ENCODE measurements at places on chromosomes 2 and 18.

DNA sequence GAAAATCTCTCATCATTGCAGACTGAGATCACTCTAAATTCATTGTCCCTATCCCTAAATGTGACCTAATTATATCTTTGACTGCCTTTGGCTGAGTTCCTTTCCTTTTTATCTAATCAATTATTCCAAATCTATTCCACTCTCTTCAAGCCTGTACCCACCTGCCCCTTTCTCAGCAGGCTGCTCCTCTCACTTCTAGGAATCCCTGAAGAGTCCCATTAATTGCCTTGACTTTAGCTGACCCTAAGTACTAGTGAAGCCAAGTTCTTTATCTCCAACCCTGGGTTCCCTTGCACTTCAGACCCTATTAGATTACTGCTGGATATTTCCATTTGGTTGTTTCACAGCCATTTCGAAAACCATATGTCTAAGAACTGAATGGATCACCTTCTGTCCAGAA lies 102.8 kb downstream of the GREB1L start:
- no peak for DNase-seq

GRCh38 chr2:219912491-219912921 lies 285.1 kb downstream of the SLC4A3 start:
- DNase-seq = no peak

GRCh38 chr2:27697660-27698059 lies 34.0 kb downstream of the SLC4A1AP start:
- no peak for DNase-seq

DNA sequence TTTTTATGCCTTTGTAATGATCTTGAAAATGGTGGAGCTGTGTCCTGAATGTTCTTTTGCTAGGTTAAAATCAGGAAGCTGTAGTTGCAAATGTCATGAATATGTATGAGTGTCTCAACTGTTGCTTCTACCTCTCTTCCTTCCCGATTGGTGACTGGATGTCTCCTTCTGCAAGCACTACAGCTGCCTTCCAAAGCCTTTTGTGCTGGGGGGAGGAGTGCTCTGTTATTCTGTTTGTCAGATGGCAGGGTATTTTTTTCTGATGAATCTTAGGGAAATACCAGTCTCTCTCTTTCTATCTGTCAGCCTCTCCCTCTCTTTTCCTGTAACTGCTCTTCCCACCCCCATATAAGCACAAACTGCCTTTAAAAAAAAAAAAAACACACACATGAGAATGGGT lies 1396.3 kb upstream of the CELF4 start:
- DNase-seq = no peak

DNA sequence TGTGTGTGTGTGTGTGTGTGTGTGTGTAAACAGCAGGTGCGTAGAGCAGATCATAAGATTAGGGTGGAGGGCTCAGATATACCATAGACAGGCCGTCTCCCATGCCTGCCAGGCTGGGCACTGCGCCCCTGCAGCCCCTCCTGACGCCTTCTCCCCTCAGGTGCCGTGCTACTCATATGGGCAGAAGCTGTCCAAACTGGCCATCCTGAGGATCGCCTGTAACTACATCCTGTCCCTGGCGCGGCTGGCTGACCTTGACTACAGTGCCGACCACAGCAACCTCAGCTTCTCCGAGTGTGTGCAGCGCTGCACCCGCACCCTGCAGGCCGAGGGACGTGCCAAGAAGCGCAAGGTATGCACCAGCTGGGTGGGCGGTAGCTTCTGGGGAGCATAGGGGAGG lies 10.0 kb downstream of the ATOH8 start:
- DNase-seq = no peak

DNA sequence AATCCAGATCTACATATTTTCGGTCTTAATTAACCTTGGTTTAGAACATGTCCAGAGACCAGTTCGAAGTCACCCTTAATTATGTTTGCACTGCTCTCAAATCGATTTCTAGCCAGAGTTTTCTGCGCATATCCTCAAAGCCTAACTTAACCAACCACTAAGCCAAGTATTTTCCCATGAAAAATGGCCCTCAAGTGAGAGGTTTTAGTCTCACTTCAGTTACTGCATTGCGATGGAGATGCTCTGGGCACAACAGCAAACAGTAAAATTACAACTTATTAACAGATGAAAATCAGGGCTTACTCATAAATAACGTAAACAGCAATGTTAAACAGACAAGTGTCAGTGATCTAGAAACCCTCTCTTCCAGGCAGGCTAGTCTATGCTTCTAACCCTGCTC lies 4.5 kb downstream of the RTN4 start:
- DNase-seq = no peak

- no peak for DNase-seq
These were observed 114.6 kb downstream of the FMNL2 start for GRCh38 chr2:152449578-152449977.

DNA sequence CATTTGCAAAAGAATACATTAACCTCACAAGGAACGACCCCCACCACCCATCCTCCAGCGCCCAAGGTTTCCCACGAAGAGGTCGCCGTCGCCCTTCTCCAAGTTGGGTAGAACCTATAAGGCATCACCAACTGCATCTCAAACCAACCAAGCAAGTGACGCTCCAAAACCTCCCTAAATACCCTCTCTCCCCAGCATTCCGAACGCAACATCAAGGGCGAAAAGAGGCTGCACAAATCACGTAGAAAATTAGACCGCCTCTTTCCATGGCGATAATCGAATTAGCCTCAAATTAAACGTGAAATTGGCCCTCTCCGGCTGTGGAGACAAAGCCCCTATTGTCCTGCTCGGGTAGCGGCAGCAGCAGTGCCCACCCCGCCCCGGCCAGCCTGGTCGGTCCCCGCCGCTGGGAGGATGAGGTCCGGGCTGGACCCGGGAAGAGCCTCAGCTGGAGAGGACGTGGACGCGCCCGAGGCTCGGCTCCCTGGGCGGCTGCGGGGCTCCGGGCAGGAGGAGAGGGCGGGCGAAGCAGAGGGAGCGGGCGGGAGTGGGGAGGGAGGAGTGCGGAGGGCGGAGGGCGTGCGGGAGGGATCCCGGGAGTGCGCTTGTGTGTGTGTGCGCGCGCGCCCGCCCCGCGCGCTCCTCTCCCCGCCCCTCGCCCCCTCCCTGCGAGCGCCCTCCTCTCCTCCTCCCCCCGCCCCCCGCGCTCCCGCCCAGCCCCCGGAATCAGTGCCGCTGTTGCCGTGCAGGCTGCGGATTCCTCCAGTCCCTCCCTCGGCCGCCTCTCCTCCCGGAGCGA lies at the start of gene SPTBN1:
SPTBN1 (plus strand) TSS at position 765 of the 799 bp plus-strand sequence. CDS start 70,092 bp downstream, outside the sequence.
- peak; percentile 88 for DNase-seq

DNA sequence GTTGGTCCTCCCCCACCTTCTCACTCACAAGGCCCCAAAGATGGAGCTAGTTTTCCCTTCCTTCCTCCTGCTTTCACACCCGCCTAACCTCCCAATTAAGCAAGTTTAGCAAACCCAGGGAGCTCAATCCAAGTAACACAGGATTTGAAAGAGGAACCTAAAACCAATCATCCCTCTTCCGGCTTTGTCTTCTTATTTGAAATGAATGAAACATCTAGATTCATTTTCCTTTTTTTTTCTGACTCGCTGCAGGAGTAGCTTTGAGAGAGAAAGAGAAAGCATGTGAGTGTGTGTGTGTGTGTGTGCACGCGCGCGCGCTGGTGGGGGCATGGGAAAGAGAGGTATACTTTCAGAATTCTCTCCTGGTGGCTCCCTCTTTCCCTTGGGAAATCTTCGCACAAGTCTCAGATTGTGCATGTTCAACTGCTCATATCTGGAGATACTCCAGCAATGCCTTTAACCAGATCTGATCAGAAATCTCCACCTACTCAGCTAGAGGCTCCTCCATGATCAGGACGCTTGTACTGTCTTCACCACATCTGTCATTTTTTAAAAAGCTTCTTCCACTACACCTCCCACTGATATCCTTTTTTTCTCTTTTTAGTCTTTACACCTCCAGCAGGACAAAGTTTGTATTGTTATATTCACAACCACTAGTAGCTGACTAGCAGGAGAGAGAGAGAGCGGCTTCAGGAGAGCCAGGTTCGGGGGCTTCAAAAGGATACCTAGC lies 1.7 kb downstream of the SLC8A1 start:
- DNase-seq = peak; percentile 9

DNA sequence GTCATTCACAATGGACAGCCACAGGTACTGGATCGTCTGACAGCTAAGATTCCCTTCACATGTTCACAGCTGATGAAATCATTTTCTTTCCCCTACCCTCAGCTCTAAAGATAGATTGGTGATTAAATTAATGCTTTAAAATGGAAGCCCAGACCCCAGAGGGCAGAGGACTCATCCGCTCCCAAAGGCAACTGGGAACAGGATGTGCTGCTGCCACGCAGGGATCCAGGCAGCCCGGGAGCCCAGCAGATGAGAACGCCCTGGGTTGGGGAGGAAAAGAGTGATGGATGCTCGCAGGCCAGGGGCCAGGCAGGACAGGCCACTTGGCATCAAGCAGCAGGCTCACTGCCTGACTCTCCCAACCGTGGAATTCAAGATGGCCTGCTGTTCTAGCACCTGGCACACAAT lies 41.3 kb downstream of the HDHD2 start:
- no peak for DNase-seq

DNA sequence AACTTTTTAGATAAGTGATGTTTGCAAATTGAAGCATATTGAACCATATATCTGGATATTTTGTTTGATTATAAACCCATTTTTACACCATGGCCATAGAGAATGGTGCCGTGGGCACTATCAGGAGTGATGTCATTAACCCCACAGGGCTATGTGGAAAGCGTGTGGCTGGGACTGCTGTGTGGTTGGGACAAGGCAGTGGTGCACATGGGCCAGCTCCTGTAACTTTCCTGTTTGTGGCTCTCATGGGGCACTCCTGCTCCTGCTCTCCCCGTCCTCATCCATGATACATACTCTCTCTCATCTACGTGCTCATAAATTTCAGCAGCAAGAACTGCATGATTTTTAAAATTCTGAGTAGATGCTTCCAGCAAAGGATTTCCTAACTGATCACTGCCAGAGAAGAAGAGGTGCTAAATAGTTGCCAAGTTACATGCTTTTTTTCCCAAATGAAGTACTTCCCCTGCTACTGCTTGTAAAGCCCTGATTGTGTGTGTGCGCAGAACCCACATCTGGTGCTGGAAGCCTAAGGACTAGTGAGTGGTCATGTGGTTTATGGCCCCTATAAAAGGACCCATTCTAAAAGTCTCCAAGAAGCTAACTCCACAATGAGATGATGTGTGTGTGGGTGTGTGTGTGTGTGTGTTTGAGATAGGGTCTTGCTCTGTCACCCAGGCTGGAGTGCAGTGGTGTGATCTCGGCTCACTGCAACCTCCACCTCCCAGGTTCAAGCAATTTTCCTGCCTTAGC lies 240.8 kb downstream of the NEDD4L start:
- DNase-seq = no peak

DNA sequence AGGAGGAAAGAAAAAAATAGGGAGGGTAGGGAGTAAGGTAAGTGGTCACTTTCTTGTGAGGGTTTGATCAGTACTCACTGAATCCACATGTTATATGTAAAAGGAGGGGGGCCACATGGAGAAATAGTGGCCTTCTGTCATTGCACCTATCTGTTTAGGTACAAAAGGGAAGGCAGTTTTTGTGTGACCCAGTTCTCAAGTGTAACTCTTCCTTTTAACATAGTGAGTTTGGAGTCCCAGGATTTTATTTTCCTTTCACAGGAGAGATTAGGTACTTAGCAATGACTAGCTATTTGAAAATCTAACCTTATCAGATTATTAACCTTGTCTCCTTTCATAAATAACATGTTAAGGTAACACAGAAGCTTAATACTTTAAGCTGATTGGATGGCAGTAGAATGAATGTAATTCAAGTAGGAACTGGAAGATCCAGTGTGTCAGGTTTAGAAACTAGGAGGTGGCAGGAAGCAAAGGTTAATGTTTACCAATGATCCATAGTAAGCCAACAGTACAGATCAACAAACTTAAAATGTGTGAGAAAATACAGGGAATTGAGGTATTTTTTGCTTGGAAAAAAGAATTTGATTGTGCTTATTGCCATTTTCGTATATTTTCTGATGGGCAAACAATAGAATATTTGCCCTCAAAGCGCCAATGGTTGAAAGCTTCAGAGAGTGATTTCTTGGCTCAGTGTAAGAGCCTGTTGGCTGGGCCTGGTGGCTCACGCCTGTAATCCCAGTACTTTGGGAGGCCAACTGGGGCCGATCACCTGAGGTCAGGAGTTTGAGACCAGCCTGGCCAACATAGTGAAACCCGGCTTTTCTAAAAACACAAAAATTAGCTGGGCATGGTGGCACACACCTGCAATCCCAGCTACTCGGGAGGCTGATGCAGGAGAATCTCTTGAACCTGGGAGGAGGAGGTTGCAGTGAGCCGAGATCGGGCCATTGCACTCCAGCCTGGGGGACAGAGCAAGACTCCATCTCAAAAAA lies 11.3 kb downstream of the HNMT start:
- DNase-seq = peak; percentile 62

- no peak for DNase-seq
These were observed 367.6 kb downstream of the RND3 start for GRCh38 chr2:150119819-150120218.

DNA sequence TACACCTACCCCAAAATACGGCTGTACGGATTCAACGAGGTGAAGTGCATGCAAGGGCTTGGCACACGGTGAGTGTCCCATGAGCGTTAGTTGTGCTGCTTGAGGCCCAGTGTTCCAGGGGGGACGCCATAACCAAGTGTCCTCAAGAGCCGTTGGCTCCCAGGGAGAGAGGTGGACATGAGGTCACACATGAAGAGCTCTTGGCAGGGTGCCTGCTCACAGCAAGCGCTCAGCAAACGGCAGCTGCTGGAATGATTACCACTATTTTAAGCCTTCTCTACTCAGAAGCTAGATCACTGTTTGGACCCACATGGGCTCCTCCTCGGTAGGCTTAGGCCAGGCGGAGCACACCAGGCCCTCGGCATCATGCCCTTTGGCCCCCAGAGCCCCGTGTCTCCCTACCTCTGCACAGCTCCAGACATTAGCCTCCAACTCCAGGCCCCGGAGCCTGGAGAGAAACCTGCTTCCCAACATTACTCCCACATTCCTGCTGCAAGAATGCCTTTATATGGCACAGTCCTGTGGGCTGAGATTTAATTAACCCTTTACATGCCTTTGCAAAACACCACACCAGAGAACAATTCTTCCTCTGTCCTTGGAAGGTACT lies 68.4 kb upstream of the PPP1CB start:
- peak; percentile 83 for DNase-seq

DNA sequence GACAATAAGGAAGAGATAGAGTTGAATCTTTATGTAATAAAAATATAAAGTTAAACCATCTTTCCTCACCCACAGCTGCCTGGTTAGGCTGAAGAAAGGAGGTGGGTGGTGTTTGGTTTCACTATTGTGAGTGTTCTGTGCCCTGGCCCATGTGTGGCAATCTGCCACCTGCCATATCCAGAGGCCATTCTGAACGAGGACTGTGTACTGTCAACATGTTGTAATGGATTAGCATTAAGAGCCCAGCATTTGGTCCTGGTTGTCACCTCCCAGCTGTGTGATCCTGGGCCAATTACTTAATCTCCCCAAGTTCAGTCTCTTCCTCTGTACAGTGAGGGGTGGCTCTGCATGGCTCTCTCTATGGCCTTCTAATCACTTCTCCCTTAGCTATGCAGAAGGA lies 118.2 kb upstream of the SEC11C start:
- peak; percentile 35 for DNase-seq

- DNase-seq = peak; percentile 67
These were observed 218.4 kb downstream of the CDH20 start for GRCh38 chr18:61551586-61551985.

Measured in NCI-H774 (cell line).